NCI-H1436 treated with DMSO at 0.1 percent for 48 hours (cell line): ENCODE measurements at places on chromosomes 2 and 18.

- DNase-seq, result no peak
Observed at GRCh38 chr18:52519021-52519420, 179.0 kb downstream of the DCC start.

DNA sequence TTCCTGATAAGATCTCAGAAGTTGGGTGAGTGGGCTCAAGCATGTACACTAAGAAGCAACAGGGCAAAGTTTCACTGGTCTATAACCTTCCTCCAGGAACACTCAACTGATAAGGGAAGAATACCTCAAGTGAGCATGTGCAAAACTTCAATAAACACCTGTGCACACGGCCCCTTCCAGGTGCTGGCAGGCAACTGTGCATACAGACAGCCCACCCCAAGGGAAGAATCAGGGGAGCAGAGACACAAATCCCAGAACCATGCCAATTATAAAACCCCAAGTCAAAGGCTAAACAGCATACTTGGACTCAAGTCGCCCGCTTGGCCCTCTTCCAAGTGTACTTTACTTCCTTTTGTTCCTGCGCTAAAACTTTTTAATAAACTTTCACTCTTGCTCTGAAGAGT is 85.9 kb upstream of the RTN4 start:
- no peak for DNase-seq

DNA sequence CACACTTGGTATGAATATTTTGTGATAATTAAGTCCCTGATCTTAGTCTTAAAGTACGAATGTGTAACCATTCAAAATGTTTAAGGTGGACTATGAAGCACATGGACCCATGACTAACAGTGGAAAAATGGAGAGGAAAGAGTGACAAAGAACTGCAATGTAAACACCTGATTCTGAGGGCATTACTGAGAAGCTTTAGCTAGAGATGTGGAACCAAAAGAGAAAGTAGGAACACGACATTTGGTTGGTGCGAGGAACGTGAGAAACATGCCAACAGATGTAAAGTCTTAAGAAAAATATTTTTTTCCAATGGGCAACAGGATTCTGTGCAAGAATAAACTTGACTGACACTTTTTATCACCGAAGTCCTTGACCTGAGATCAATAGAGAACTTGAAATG is 1618.6 kb downstream of the DPP10 start:
- no peak for DNase-seq

DNA sequence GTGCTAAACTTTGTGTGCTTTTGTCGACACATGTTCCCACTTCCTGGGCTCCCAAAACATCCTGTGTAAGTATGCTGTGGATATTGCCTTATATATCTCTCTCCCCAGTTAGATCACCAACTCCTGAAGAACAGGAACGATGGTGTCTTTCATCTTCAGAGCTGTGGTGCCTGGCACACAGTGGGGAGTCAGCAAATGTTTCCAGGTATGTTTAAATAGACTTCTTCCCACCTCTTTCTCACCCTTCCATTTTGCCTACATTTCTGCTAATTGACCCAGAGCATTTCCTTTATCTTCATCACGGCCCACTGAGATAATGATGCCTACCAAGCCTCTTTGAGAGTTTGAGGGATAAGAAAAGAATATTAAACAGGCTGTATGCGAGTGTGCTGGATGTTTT is 60.7 kb downstream of the RND3 start:
- no peak for DNase-seq

- DNase-seq, result no peak
Observed at GRCh38 chr18:42039396-42039795, 84.4 kb downstream of the PIK3C3 start.

GRCh38 chr18:76819411-76820136 is 2.8 kb upstream of the ZNF236 start:
- no peak for DNase-seq

DNA sequence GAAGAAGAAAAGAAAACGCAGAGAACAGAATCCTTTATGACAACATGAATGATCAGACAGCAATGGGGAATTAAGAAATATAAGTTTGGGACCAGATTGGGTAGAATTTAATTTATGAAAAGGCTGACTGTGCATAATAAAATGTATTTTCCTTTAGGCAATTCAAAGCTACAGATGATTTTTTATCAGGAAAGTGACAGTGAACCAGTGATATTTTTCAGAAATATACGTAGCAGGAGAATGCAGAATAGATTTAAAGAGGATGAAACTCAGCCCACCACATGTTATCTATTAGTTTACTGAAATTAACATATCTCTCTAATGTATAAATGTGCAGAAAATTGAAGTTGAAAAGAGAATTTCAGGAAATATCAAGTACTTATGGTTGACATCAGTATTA is 110.0 kb downstream of the SCN2A start:
- DNase-seq, result no peak

DNA sequence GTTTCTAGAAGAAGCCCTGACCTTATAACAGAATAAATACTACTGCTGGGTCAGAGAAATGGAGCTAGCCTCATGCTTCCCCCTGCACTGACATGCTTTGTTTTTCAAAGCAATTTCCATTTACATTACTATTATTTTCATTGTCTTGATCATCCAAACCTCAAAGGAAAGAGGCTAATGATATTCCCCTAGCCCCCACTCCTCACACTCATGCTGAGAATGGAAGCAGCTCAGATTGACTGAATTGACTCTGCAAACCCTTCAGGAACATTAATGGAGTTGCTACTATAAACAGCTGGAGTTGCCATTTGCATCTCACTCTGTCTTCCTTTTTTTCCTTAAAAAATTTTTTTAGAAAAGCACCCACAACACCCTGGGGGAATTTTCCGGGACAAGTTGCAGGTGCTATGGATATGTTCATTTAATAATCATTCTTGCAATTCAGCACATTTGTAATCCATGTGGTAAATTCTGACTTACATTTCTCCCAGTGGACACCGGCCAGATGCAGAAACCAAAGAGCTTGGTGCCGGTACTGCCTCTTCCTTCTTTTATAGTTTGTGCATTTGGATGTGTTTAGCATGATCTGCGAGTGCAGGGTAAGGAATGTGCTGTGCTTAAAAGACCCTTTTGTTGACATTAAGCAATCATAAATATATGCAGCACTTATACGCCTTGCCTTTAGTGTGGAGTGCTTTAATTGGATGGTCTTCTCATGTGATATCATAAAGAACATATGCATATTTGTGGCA is 103.3 kb upstream of the OSR1 start:
- DNase-seq, result no peak

DNA sequence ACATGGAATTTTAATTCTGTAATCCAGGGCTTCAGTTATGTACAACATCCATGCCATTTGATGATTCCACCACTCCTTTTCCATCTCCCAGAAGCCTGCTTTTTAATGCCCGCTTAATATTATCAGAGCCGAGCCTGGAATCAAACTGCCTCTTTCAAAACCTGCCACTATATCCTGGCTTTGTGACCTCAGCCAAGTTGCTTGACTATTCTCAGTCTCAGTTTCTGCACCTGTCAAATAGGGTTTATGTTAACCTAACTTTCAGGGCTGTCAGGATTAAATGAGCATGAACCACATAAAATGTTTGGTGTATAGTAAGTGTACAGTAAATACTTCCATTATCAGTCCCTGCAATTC is 108.7 kb downstream of the XRCC5 start:
- DNase-seq, result no peak
